ENCODE measurements at places on chromosomes 12 and 14.
A peak's percentile ranks its signal among the peaks of the same experiment; 100 is the strongest.

GRCh38 chr14:91732859-91733477, 1.1 kb upstream of the CATSPERB start:
- no peak for DNase-seq

- DNase-seq, result no peak
Observed at GRCh38 chr14:94679106-94679810, 67.1 kb downstream of the SERPINA3 start.

DNA sequence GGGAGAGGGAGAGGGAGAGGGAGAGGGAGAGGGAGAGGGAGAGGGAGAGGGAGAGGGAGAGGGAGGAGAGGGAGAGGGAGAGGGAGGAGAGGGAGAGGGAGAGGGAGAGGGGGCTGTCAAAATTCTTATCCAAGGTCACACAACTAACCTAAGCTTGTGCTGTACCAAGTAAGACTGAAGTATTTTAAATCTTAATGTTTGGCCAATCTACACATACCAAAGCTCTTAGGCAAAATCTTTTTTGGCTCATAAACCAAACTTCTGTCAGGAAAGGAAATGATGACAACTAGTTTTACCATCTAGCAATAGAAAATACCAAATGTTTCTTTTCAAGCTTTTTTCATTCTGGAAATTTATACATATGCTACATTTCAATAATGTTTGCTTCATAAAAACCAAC, 33.8 kb downstream of the CCDC38 start:
- no peak for DNase-seq

DNA sequence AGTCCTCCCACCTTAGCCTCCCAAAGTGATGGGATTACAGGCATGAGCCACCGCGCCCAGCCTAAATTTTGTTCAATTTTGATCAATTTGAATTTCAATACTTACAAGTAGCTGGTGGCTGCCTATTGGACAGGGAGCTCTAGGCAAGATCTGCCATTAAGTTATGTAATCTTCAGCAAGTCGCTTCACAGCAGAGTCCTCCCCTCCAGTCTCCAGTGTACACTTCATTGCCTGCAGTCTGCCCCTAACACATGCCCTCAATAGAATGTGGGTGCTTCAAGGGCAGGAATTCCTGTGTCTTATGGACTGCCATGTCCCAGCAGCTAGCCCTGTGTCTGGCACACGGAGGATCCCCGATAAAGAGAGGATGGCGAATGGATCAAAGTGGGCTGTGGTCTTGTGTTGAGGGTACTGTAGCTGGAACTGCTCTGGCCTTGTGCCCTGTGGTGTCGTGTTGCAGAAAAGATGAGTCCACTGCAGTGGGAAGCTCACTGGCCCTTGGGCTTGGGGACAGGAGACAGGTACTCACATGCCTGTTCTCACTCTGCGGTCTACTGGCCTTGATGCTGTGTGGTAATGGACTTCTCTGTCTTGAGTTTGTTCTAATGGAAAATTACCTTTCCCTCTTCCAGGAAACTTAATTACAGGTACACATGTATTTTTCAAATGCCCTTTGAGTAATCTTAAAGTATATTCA, 67.6 kb downstream of the TECPR2 start:
- peak; percentile 20 for DNase-seq

- DNase-seq, result peak; percentile 44
Observed at GRCh38 chr12:104376650-104377513, 73.3 kb downstream of the EID3 start.

DNA sequence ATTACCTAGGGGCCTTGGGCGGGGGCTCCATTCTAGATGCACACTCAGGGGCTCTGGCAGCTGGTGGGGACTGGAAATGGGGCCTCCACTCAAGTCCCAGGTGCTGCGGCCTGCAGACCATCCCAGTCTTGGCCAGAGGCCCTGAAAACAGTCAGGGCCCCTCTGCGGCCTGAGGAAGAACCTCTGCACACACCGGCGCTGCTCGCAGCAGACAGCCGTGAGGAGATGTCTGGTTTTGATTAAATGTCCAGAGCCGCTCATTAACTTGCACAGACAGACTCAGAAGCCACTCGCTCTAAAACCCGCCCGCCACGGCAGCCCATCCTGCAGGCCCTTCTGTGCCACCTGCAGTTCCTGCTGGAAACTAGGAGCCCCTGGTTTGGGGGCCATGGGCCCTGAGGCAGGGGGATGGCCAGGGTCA, 36.4 kb upstream of the NCOR2 start:
- DNase-seq, result no peak
